Spinal cord (tissue), 10 donors: ENCODE measurements at places on chromosomes 6 and 20. TPM values are rescaled to one million over a fixed set of nuclear protein-coding genes. Genes with fewer than 3 reads are reported as not detected.

GRCh38 chr6:139364302-139364981 lies 10.0 kb downstream of the CITED2 start:
- DNase-seq: peak; percentile 79

AKAP7 gene
- total RNA-seq: 21.5 TPM

TMEM170B gene
- total RNA-seq: 53.9 TPM

DNA sequence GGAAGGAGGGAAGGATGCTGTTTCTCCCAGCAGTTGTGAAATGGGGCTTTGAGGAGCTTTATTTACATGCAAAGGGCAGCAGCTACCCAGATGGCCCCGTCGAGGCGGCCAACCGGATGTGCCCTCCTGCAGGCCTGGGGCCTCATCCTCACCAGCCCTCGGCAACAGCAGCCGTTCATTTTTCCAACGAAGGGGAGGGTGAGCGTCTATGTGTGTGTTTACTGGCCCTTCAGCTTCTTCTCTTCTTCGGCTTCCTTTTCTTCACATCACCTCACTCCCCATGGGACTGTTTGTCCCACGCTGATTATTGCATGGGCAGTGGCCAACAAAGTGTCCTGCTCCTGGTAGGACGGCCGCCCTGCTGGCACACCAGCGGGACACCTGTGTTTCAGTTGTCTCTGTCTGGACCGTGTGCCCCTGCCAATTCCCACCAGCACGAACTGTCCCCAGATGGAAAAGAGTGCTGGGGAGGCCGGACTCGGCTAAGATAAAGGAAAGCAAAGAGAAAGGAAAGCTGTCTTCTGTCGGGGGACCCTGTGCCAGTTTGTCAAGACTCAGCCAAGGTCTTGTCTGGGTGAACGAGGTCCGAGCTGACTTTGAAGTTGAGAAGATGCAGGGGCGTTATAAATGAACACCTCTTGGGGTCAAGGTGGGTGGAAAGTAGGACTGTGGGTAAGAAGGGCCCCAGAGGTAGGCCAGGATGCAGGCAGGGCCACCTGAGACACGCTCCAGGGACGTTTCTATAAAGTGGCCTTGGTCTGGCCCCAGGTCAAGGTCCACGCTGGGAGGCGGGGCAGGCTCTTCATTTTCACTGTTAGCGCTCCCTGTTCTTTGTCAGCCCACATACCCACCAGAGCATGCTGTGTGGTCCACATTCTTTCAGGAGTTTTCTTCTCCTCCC lies 57.0 kb downstream of the FAM50B start:
- DNase-seq: no peak

- DNase-seq: no peak
These were observed 48.0 kb downstream of the ARMC2 start for GRCh38 chr6:108896111-108896661.

GRCh38 chr6:121959501-121959900 lies 440.0 kb upstream of the HSF2 start:
- DNase-seq: no peak

GRCh38 chr6:18328070-18328469 lies 59.1 kb upstream of the RNF144B start:
- no peak for DNase-seq

GRCh38 chr6:142822842-142823241 lies 122.1 kb downstream of the HIVEP2 start:
- DNase-seq: no peak

DNA sequence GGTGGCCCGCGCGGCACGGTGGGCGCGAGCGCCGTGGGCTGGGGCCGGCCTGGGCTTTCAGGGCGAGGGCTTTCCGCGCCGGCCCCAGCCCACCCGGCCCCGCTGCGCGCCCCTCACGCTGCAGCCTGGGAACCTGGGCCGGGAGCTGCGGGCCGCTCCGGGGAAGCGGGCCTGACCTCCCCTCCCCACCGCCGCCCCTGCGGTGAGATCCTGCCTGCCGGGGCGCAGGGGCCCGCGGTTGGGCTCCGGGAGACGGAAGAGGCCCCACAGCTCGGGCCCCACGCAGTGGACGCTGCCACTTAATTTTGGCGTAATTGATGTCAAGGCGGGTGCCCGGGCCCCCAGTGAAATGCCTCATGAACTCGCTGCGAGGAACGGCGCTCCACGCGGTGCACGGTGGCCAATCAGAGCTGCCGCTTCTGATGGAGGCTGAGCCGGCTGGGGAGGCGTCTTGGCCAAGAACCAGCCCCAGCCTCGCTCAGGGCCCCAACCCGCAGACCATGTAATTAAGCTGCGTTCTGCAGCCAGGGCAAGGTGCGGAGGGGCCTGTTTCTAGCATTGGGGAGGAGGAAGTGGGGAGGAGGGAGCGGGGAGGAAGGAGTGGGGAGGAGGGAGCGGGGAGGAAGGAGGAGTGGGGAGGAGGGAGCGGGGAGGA lies 96.1 kb upstream of the BHLHE23 start:
- DNase-seq: peak; percentile 85

MAS1 gene
- 0.06 TPM for total RNA-seq

DNA sequence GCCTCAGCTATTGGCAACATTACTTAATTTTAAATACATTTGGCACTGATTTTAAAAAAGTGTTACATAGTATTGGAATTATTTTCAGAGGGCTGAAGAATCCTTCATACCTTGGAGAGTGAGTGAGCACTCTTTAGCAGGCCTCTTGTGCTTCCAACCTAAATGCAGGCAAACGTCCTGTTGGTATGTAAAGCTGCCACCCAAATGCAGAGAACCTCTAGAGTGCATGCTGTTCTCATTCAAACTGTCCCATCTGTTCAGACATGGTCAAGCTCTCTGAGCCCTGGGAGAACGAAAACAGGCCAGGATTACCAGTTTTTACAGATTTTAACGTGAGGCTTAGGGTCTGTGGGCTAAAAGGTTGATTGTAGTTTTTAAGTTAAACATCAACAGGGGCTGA lies 378.0 kb upstream of the FLRT3 start:
- DNase-seq: no peak

DNA sequence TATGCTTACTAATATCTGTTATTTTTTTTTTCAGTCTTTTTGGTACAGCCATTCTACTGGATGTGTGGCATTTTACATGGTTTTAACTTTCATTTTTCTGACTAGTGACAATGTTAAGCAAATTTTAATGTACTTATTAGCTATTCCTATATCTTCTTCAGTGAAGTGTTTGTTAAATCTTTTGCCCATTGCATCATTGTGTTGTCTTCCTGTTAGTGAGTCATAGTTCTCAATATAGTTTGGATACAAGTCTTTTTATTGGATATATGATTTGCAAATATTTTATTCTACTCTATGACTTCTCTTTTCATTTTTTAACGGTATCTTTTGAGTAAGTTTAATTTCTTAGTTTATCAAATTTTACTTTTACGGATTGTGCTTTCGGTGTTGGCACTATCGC lies 519.4 kb downstream of the CDKAL1 start:
- DNase-seq: no peak

PDE10A gene
- 12.8 TPM for total RNA-seq

- DNase-seq: no peak
These were observed 22.9 kb upstream of the TMEM170B start for GRCh38 chr6:11514672-11515071.

ENPP4 gene
- 34.8 TPM for total RNA-seq

SOX18 gene
- total RNA-seq: 2.4 TPM

DNA sequence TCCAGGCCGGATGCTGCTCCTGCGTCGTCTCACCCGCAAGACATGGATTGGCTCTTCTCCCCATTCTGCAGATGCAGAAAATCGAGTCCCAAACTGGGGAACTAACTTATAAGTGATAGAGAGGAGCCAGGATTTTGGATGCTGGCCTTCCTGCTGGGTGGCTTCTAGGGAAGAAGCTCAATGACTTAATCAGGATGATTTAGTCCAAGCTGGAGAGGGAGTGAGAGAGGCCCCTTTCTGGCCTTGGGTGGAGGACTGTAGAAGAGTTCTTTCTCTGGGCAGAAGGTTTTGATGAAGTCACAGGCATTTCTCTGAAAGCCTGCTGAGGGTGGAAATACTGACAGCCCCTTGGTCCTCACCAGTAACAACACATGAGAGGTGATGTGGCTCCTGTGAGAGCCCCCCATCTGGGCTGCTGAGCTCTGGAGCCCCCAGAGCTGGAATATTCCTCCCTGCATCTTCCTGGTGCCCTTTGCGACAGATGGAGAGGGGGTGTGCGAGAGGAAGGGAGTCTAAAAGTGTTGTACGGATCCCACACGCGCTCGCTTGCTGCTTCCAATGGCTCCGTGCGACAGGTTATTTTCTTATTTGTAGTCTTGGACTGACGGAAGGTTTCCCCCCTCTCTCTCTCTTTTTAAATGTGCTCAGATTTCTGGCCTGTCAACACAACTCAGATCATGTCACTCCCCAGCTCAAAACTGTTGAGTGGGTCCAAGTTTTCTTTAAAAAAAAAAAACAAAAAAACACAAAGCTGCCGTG lies 3.5 kb downstream of the SIRPA start:
- DNase-seq: no peak

GRCh38 chr6:157510323-157511188 lies 129.6 kb downstream of the ZDHHC14 start:
- no peak for DNase-seq

DNA sequence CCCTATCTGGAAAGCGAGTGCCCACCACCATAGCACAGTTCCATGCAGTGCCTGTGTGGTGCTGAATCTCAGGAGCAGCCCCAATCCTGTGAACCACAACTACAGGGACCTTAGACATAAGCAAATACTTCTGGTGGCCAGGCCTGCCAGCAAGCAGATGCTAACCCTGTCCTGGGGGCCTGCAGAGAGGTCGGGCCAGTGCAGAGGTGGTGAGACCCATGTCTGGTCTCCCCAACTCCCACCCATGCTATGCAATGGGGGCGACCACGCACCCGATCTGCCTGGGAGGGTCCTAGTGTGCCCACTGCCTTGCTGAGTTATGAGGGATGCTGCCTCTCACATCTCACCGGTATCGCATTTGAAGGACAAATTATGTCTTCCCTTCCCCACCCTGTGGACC lies 151.6 kb upstream of the ZNF337 start:
- DNase-seq: no peak

ACTL10 gene
- 0.50 TPM for total RNA-seq

- no peak for DNase-seq
These were observed 61.2 kb downstream of the C6orf52 start for GRCh38 chr6:10633216-10633615.

- DNase-seq: no peak
These were observed 274.1 kb downstream of the BCKDHB start for GRCh38 chr6:80380566-80380965.

- no peak for DNase-seq
These were observed 27.0 kb upstream of the TFB1M start for GRCh38 chr6:155341130-155341828.

ANKRD60 gene
- not detected for total RNA-seq

DNA sequence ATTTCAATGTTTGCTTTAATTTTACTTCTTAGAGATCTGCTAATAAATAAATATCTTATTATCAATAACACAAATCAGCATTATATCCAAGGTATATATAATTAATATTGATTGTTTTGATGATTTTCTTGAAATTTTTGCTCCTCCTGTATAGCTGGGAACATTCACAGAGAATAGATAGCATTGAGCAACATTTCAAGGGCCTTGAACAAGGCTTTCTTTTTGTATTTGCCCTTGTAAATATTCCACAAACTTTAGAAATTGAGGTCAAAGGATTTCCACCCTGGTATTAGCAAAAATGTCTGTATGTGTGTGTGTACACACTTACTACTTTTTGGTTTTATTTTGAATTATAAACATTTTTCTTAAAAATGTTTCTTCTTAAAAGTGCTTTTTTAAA lies 205.6 kb downstream of the EYA4 start:
- DNase-seq: no peak

SMLR1 gene
- total RNA-seq: not detected

DNA sequence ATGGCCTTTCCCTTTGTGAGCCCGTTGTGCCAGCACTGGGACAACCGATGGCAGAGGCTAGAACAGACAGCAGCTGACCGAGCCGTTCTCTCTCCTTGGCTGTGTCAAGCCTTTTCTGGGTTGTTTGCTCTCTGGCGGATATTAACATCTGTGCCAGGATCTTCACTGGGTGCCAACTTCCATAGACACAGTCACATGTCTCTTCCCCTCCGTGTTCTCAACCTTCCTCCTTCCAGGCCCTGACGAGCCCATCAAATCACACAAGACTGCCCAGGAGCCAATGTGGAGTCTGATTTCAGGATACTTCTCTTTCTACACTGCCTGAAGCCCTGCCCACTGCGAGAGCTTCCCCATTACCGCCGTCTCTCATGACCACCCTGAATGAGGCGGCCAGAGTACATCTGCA lies 111.0 kb upstream of the RALGAPA2 start:
- DNase-seq: no peak

PPP1R3G gene
- total RNA-seq: 3.3 TPM

GRCh38 chr6:138772596-138773176 lies 883 bp upstream of the CCDC28A start:
- no peak for DNase-seq

- DNase-seq: no peak
These were observed 34.2 kb downstream of the STX7 start for GRCh38 chr6:132478674-132479073.

LYRM2 gene
- total RNA-seq: 33.9 TPM

DNA sequence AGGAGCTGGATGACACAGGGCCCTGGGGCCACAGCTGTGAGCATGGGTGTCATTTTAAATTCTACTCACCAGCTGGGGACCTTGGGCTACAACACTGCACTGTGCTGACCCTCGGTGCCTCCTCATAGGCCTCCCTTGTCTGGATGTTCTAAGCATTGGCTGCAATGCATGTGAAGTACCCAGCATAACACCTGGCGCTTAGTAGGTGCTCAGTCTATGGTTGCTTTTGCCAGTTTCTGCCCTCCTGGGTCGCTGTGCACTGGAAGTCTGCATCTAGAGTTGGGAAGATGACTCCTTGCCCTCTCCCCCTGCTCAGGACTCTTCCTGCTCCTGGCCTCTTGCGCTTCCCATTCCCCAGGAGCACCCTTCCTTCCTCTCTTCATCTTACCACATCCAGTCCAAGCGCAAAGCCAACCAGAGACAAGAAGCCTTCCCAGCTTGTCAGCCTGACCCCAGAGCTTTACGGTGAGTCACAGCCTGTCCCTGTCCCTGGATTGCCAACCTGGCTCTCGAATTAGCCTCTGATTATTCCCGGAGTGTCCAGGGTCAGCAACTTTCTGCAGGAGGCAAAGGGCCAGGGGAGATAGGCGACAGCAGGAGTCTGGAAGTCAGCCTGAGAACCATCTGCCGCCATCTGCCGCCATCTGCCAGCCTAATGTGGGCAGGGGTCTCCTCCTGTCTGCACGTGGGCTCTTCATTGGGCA lies 8.8 kb downstream of the SLC13A3 start:
- DNase-seq: peak; percentile 43

RNF8 gene
- total RNA-seq: 22.8 TPM

DNA sequence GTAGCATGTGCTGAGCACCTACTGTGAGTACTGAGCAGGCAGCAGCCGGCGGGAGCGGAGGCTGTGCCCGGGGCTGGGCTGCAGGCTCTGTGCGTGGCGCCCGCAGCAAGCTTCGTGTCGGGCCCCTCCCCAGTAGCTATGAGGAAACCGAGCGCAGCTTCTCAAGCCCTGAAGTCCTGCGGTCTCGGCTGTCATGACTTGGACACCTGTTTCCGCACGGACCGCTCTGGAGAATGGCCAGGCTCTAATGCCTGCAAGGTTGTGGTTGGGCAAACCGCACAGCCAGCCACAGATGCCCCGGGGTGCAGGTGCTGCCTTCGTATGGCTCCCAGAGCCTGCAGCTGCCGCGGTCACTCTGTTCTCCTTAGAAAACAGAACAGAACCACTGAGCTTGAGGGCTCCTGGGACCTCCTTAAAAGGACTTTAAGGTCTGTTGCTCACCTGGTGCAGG lies 33.7 kb downstream of the PYGB start:
- DNase-seq: no peak

- peak; percentile 74 for DNase-seq
These were observed 2.6 kb downstream of the MGME1 start for GRCh38 chr20:17971300-17972013.

GRCh38 chr6:132282696-132283095 lies 118.6 kb downstream of the MOXD1 start:
- no peak for DNase-seq
